ENCODE measurements at places on chromosomes 7 and 10. TPM values are rescaled to one million over a fixed set of nuclear protein-coding genes. Genes with fewer than 3 reads are reported as not detected.

DNA sequence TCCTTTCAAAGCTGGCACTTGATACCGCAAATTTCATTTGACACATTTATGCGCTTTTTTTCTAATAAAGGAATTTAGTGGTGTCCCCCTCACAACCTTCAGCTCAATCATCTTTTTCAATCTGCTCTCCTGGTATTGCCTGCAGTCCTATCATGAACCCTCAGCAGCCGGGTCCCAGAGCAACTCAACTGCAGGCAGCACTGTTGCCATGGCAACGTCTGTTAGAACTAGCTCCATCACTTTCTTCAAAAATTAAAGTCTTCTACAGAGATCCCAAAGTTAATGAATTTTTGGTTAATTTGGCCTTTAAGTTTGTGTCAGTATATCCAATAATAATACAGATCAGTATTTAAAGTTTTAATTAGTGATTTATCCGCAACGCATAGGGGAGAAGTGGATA lies 136.1 kb upstream of the TARP start:
- no peak for DNase-seq

DNA sequence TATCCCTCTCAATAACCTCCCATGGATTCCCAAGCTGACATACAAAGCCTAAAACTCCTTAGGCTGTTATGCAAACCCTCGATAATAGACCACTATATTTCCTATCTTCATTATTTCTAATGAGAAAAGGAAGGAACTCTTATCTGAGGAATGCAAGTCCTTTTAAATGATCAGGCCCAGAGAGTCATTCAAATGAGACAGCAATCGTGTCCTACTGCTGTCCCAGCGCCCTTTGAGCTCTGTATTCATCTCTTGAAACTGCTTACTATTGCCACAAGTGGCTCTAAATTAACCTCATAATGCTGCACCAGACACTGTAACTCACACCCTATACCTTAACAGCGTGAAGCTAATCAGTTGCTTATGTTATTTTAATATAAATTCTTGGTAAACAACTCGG lies 182.1 kb upstream of the NAMPT start:
- DNase-seq, result no peak

GRCh38 chr7:77413861-77414424 lies 2.2 kb downstream of the GSAP start:
- no peak for DNase-seq

DNA sequence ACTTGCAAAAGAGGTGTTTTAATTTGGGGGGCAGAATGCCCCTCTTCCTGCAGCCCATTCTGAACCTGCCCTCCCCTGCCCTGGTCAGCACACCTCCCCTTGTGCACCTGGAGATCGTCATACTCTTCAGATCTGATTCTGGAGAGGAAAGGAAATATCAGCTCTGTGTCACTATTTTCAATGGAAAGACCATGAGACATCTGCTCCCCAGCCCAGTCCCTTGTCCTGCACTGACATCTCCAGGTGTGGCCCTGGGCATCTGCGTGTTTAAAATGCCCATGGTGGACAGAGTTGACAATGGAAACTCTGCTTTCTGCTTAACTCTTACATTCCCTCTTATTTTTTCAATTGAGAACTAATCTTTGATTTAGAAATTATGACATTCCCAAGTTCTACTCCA lies 41.6 kb upstream of the RASGEF1A start:
- no peak for DNase-seq

- DNase-seq, result no peak
These were observed 17.6 kb downstream of the CDNF start for GRCh38 chr10:14820010-14820774.

DNA sequence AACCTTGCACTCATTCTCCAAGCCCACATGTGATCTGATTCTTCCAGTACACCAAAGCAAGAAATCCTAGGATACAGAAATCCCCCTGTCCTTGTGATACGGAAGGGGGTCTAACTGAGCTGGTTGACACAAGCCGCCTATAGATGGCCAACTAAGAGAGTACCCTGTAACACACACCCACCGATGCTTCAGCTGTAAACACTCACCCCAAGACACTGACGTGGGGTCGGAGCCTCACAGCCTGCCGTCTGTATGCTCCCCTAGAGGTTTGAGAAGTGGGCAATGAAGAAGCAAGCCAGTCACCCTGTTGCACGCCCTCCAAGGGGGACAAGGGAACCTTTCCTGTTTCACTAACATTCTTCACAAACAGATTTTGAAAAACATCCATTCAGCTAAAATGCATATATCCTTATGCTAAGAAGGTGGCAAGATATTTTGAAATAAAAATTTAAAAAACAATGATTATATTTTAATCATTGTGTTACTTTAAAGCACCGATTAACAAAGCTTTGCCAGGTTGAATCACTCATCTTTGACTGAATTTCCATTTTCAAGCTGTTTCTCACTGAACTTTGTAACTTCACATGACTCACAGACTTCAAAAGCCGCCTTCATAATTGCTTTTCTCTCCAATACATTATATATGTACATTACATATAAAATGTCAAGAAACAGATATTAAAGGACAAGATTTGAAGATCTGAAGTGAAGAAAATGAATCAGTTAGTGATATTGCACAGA lies 329.3 kb downstream of the ARL4A start:
- DNase-seq, result no peak

GRCh38 chr10:48504141-48504885 lies 100.6 kb downstream of the ARHGAP22 start:
- no peak for DNase-seq

Gene ZNF22
- 50.9 TPM for polyA plus RNA-seq

Gene MBL2
- not detected for polyA plus RNA-seq

Gene OR13A1
- not detected for polyA plus RNA-seq

DNA sequence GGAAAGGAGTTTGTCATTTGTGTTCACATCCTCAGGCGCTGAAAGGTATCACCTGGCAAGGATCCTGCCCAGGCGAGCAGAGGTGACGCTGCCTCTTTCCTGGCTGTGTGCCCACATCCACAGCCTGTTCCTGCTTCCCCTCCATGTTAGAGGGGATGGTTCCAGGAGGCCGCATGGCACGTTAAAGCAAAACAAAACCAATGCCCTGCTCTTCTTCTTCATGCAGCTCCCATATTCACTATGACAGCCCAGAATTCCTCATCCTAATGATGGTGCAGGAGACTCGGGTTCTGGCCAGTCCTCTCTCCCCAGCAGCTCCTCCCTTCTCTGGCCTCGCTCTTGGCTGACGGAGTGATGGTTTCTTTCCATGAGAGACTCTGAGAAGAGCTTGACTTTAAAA lies 678.5 kb upstream of the ANKRD30A start:
- peak; percentile 86 for DNase-seq

Gene ANLN
- 24.9 TPM for polyA plus RNA-seq

Gene H2BK1
- polyA plus RNA-seq, result not detected

DNA sequence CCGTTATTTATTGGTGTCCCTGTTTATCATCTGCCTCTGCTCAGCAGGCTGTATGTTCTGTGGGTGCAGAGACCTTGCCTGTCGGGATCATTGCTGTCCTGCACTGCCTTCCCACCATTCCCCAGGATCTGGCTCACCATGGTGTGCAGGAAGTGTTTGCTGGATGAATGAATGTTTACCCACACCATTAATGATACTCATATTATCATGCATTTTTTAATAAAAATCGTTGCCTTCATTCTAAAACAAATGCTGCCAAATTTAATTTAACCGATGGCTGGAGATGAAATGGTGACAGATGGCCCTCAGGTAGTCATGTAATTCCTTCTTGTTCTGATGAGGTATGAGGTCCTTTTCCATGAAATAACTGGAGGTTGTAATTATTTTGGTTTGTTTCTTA lies 22.5 kb downstream of the PLPP4 start:
- DNase-seq, result no peak

Gene SLC16A12
- 1.3 TPM for polyA plus RNA-seq

Gene FZD8
- polyA plus RNA-seq, result 29.9 TPM

- no peak for DNase-seq
These were observed 324.4 kb upstream of the AOAH start for GRCh38 chr7:37048674-37049073.

- DNase-seq, result peak; percentile 17
These were observed 262.6 kb downstream of the HGF start for GRCh38 chr7:81507221-81507620.

- no peak for DNase-seq
These were observed 83.3 kb downstream of the KAT6B start for GRCh38 chr10:74909670-74910069.

GRCh38 chr10:110263164-110263563 lies 41.6 kb downstream of the SMNDC1 start:
- no peak for DNase-seq

- no peak for DNase-seq
These were observed 1.5 kb upstream of the ATP6V0A4 start for GRCh38 chr7:138799336-138800000.

Gene PLXNA4
- polyA plus RNA-seq, result 6.0 TPM

Gene GIMAP1
- polyA plus RNA-seq, result 4.7 TPM

DNA sequence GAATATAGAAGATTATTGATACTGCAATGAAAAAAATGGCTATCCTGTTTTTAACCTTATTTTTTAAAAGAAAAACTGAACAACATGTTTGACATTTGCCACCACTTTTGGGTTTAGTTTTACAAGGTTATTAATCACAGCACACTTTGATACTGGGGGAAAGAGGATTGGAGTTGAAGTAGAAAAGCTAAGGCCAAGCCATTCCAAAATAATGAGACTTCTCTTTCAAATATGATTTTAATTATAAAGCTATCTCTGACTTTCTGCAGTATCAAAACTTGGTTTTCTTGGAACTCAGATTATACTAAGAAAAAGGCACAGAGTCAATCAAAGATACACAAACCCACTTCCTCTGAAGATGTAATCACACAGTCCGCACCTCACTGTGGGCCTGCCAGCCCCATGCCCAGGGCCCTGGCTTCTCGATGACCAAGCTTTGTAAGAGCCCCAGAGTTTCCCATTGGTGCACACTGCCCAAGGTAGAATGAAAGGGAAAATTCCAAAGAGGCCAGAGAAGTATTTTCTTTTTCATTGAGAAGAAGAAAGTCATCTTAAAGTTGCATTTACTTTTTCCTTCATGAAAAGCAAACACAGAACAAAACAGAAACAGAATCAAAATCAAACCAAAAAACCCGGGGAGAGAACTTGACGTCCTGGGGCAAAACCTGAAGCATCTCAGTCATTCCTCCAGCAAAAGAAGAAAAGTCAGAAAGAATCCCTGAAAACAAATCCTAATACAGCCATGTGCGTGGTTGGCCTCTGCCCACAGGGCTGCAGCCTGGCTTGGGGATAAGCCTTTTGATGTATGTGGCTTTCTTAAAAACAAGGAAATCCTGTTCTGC lies 187.7 kb upstream of the KLF6 start:
- no peak for DNase-seq

DNA sequence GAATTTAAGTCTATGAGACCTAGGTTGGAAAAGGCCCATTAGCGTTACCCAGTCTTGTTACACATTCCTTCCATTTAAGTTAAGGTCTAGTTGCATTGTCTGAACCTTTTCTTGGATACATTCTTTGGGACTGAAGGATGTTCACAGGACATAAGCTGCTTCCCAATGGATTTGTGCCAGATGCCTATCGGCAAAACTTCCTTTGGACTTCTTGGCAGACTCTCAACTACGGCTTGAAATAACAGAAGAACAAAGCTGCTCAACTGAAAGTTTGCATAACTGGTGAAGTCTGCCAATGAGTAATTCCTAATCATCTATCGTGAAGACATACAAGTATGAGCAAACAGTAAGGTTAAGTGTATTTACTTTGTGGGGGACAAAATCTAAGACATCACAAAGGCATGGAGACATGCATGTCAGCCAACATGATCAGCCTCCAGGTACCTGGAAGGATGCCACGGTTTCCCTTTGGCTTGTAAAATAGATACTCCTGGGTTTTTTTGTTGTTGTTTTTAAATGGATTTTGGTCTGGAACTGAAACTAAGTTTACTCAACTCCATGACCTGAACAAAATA lies 35.4 kb downstream of the MALSU1 start:
- DNase-seq, result peak; percentile 96

GRCh38 chr7:158353606-158354570 lies 233.7 kb downstream of the PTPRN2 start:
- DNase-seq, result no peak

- DNase-seq, result no peak
These were observed 38.6 kb downstream of the RBM33 start for GRCh38 chr7:155683098-155683497.

DNA sequence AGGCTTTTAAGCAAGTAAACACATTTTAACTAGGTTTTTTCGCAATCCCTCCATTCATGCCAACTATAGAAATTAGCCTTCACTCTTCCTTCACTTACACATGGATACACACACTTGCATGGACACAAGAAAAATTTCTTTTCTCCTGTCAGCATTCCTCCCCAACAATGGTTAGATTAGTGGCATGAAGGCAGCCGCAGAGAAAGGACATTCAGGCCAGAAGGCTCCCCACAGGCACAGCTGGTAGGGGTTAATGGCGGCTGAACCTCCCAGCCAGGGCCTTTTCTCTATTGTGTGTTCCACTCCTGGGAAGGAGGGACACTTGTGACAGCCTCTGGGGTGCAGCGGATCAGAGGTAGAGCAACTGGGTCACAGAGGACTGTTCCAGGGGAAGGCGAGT lies 255.0 kb upstream of the SP8 start:
- DNase-seq, result no peak

DNA sequence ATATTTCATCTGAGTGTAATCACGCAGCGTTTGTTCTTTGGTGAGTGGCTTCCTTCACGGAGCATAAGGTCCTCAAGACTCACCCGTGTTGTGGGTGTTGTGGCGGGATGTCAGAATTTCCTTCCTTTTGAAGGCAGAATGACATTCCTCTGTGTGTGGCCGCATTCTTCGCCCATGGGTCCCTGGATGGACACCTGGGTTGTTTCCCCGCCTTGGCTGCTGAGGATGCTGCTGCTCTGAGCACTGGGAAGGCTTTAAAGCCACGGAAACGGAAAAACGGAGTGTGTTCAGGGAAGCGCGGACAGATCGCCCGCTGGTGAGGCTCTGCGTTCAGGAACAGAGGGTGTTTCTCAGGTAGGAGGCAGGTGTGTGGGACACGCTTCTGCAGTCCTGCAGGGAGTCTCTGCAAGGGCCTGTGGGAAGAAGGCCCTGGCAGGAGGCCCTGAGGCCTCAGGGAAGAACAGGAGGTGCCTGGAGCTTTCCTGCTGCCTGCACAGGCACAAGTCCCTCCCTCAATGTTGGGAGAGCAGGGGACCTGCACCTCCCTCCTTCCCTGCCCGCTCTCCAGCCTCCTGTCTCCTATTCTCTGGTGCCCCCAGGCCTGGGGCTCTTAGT lies 35.7 kb upstream of the SHH start:
- DNase-seq, result no peak

- no peak for DNase-seq
These were observed 11.4 kb downstream of the BHLHA15 start for GRCh38 chr7:98222533-98223195.

Gene CRYGN
- polyA plus RNA-seq, result 0.09 TPM

GRCh38 chr10:35219891-35220890 lies 93.5 kb downstream of the CREM start:
- no peak for DNase-seq
